HFF-Myc (cell line): ENCODE measurements at places on chromosomes 5 and 9.

DNA sequence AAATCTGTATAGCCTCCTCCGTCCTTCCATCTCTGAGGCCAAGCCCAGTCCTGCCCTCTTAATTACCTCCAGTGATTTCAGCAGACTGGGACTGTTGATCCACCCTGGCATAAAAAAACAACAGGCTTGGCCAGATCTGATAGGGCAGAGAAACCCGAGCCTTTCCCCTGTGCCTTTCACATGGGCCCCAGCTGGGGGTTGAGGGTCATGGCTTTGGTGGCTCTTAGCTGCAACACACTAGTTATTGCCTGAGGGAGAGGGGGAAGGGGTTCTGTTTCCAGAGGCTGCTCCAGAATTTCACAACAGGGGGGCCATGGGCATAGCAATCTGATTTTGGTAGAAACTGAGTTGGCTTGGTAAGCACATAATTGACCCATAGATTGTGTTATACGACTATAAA, 21.2 kb upstream of the PANK3 start:
- DNase-seq: no peak

- DNase-seq: no peak
Measured at GRCh38 chr9:108815156-108815555, 40.6 kb downstream of the ACTL7B start.

- DNase-seq: no peak
Measured at GRCh38 chr5:151624476-151624875, 33.3 kb upstream of the FAT2 start.

DNA sequence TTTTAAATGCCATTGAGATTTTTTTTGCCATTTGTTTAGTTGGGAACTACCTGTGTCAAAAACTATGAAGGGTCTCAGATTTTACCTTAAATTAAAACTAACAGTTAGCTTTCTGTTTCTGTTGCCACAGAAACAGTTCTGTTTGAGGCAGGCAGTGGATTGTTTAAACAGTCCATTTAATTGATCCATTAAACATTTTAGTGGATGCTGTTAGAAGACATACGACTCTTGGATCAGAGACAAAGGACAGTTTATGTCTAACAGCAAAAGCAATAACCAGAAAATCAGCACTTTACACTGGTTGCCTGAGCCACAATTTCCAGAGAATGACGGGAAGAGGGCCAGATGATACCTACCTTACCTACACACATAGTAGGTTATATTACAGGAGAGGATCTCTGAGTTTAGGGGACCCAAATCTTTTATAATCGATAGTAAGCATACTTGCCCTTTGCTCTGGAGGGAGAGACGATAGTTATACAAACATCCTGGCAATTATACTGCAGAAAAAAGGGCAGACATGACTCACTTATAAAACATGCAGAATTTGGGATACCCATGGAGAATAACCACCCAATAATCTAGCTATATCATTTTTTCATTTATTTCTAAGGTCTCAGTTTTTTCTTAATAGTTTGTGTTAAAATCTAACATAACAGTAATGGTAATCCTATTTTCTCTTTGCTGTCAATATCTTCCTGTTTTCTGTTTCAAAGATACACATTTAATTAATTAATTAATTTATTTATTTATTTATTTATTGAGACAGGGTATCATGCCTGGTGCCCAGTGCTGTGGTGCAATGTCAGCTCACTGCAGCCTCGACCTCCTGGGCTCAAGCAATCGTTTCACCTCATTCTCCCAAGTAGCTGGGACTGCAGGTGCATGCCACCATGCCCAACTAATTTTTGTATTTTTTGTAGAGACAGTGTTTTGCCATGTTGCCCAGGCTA, 136.7 kb upstream of the TNFAIP8 start:
- DNase-seq: no peak

- no peak for DNase-seq
Measured at GRCh38 chr5:136676685-136677084, 311.3 kb upstream of the TRPC7 start.

GRCh38 chr9:6484210-6484609, 71.2 kb downstream of the UHRF2 start:
- no peak for DNase-seq

DNA sequence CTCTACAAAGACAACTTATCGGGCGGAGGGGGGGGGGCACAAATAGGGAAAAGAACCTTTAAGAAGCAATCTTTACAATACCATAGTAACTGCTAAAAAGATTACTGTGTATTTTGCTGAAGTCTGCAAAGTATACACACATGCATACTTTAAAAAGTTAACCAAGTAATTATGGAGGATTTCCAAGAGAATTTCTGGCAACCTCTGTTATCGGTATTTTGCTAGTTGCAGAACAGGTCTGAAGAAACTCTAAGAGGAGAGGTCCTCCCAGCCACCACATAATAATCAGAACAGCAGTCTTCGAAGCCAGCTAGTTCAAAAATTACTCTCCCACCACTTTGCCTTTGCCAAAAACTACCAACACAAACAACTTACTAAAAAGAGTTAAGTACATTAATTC, 56.1 kb downstream of the UBAP2 start:
- DNase-seq: no peak

DNA sequence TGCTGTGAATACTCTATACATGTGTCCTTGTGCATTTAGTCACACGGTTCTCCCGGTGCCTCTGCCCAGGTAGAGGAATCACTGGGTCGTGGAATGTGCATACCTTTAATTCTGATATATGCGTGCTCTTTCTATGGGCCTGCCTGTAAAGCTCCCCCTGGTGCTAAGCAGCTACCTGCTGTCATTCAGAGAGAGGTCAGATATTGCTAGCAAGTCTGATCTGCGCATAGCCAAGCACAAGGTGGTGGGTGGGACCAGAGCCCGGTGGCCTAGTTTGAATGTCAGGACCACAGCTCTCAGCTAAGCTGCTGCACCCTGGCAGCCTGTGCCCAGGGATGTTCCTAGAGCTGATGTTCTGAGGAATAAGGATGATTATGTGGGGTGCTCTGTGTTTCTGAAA, 33.4 kb downstream of the TJP2 start:
- no peak for DNase-seq

- no peak for DNase-seq
Measured at GRCh38 chr5:56671571-56671970, 143.8 kb upstream of the MAP3K1 start.

DNA sequence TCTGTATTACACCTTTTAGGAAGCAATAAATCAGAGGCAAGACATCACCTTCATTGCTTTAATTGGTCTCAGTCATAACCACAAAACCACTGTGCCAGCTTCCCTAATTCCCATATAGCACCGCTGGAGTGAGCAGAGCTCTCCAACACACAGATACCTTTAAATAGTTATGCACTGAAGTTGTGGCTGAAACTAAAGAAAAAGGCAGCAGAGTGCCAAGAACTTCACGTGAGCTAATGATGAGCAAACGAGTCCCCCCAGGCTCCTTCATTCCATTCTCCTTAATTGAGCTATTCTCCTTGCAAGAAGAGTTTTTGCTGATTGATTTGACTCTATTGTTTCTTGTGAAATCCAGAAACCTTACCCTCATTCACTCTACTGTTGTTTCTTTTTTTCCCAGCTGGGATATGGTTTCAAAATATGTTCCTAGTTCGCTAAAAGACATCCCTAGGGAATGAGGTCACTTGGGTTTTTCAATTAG, 501.5 kb downstream of the SPATA31D1 start:
- no peak for DNase-seq

DNA sequence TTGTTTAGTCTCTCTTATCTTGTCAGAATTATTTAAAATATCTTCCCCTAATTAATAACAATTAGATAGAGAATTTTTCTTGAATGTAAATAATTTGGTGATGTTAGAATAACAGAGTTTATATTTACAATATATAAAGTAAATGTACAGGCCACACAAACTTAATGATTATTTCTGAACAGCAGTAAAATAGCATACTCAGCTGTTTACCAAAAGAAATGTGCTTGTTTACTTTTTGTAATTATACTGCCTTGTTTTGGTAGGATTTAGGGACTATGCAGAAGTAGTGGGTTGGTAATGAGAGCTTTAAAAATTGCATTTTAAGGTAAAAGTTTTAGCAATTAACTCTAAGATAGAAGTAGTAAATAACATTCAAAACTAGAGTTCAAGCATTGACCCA, 17.4 kb downstream of the NDFIP1 start:
- no peak for DNase-seq

- DNase-seq: no peak
Measured at GRCh38 chr9:132639322-132639721, 30.5 kb downstream of the DDX31 start.

DNA sequence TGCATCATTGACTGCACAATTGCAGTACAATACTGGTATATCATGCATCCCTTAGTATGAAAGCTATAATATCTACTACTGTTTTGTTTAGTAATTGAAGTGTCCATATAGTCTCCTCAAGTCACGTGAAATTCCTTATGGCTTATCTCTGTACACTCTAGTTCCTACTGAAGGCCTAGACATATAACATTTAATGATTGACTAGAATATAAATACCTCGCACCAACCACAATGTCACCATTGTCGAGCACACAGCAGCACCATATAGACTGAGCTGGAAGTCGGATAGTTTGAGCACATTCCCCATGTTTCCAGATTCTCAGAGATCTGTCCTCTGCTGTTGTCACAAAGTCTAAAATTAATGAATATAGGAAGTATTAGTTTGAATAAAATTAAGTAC, 21.4 kb downstream of the PLAA start:
- DNase-seq: no peak

DNA sequence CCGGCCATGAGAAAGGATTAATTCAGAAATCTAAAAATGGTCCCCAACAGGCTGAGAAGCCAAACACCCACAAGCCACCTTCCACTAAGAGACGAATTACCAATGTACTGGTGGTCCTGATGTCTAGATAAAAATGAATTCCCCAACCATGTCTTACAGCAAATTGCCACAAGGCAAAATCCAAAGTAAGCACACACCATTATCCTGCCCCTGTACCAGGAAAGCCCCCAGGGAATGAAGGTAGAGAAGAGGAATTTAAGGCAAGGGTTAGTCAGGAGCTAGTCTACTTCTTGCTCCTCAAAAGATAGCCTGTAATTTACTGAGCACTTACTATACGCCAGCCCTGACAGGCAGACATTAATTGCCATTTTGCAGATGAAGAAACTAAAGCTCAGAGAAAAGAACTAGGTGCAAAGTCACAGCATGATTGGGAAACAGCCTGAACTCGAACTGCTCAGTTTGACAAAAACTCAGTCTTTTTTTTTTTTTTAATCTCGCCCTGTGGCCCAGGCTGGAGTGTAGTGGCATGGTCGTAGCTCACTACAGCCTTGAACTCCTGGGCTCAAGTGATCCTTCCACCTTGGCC, 64.3 kb downstream of the RAPGEF1 start:
- DNase-seq: no peak

GRCh38 chr9:84811072-84811750, 141.7 kb downstream of the NTRK2 start:
- DNase-seq: no peak

DNA sequence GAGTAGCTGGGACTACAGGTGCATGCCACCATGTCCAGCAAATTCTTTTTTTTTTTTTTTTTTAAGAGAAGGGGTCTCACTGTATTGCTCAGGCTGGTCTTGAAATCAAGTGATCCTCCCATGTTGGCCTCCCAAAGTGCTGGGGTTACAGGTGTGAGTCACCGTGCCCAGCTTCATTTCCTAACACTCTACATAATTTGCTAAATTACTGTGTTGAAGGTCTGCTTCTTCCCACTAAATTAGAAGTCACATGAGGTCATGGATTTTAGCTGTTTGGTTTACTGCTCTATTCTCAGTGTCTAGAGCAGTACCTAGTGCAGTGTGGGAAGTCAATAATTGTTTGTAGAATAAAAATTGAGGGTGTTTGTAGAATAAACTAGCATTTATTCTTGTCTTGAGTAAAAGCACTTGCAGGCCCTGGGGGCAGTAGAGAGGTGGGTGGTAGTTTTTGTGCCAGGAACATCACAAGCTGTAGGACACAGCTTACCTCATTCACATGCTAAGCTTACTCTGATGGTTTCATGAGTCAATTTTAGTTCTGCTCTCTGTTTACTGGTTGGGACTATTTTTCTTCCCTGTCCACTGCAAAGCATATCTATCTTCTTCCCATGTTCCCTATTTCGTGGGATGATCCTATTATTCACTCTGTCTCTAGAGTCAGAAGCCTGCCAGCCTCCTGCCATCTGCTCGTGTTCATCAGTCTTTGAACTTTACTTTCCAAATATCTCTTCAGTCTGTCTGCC, 7.0 kb downstream of the TEX48 start:
- DNase-seq: no peak

DNA sequence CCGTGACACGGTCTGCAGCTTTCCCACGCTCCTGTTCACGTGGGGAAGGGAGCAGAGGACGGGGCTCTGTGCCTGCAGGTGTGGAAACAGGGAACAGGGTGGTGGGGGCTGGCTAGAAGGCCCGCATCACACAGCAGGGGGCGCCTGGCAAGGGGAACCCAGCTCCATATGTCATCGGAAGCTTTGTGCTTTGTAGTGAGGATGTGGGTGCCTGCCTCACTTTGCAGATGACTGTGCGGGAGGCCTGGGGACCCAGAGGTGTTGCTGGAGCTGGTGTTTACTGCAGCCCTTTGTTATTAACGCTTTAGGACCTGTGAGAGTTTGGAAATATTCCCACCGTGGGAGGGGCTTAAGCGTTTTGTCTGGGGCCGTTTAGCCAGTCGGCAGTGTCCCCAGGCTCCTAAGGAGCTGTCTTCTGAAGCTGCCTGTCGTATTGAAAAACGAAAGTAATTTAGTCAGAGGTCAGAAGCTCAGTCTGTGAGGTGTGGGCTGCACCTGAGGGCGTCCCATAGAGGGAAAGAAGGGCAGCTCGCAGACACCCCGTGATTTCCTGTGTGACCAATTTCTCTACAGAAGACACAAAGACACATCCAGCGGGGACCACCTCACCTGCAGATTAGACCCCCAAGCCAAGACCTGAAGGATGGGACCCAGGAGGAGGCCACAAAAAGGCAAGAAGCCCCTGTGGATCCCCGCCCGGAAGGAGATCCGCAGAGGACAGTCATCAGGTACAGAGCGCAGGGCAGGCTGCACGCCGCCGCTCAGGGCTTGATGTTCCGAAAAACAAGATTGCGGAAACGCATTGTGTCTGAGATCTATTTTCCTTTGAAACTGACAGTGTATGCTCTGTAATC, 9.1 kb downstream of the MAN1B1 start:
- DNase-seq: no peak

- peak; percentile 49 for DNase-seq
Measured at GRCh38 chr9:19028835-19029451, 4.1 kb downstream of the SAXO1 start.

DNA sequence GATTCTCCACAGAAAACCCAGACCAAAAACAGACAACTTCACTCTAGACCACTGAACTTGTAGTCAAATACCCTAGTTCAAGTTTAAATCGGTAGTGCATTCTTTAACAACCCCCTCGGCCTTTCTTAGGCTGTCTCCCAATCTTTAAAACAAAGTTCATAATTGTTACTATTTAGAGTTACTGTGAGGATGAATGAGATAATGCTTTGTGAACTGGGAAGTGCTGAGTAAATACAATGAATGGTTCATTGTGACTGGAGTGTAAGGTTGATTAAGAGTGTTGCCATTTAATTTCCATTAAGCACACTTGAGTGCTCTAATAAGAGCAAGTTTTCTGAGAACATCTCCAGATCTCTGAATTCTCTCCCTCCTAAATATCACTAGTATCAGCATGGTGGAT, 228.8 kb upstream of the PIK3R1 start:
- no peak for DNase-seq
